PC-3 (cell line): ENCODE measurements at places on chromosomes 4 and X. TPM values are rescaled to one million over a fixed set of nuclear protein-coding genes. Genes with fewer than 3 reads are reported as not detected.
A peak's percentile ranks its signal among the peaks of the same experiment; 100 is the strongest.

DNA sequence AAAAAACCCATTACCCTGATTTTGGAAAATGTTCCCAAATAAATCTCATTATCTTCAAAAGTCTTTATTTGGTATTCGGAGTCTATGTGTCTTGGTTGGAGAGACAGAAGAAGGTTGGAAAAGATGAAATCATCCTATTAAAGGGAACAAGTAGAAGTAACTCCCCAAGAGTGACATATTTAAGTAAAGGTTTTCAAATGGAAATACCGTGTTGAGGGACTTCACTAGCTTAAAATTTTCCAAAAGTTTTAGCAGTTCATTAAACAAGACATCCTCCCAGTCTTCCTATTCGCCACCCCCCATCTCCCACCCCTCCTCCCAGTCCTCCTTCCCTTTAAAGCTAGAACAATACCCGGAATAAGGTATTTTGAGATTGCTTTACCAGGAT, 62.7 kb upstream of the CCDC160 start:
- DNase-seq: no peak

- DNase-seq: no peak
Measured at GRCh38 chrX:39201305-39201990, 400.2 kb downstream of the MID1IP1 start.

GRCh38 chrX:19846995-19847790, 40.2 kb downstream of the SH3KBP1 start:
- DNase-seq: peak; percentile 59

DNA sequence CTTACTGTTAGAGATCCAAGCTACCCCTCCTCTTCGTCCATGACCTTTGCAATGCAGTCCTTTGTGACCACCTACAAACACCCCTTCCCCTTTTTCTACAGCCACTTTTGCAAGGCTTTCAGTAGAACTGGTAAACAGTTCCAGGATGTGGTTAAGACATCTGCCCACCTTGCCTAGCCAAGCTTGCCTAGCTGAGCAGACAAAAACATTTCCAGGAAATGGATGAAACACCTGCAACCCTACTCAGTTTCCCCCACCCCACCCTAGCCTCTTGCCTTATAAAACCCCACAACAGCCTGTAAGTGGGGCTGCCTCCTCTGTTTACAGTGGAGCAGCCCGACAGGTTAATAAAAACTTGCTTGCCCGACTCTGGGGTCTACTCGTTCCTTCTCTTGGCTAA, 133.8 kb downstream of the ZC4H2 start:
- no peak for DNase-seq

DNA sequence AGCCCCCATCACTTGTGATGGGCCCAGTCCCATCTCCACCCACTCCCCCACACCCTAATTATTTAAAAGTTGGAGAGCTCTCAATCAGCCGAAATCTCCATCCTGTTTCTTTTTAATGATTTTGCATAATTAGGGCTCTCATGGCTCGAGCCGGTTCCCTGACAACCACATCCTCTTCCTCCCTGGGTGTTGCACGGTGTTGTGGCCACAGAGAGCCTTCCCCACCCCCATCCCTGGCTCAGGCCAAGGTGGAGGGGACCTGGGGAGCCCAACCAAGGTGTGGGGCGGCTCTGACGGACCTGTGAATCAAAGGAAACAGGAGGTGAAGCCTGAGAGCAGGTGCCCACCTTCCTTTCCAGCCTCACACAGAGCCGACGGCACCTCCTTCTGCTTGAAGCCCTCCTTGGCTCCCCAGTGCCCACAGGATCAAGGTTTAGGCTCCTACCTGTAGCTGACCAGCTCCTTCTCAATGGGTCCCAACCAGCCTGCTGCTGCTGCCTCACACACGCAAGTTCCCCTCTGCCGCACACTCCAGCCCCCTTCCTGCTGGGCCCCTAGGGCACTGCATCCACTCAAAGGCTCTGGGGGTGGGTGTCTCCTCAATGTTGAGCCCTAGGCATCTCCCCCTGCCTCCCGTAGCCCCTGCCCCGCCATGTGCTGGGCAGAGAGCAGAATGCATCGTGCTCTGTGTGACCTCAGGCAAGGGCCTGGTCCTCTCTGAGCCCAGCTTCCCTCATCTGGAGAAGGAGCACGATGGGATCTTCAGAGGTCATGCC, 68.7 kb downstream of the WFS1 start:
- DNase-seq: no peak

GRCh38 chr4:70360460-70360859, at the start of gene SMR3A:
Gene SMR3A, plus strand, starts transcription at chr4:70360760. Its CDS starts 1,356 bp downstream, at chr4:70362116.
- DNase-seq: no peak

DNA sequence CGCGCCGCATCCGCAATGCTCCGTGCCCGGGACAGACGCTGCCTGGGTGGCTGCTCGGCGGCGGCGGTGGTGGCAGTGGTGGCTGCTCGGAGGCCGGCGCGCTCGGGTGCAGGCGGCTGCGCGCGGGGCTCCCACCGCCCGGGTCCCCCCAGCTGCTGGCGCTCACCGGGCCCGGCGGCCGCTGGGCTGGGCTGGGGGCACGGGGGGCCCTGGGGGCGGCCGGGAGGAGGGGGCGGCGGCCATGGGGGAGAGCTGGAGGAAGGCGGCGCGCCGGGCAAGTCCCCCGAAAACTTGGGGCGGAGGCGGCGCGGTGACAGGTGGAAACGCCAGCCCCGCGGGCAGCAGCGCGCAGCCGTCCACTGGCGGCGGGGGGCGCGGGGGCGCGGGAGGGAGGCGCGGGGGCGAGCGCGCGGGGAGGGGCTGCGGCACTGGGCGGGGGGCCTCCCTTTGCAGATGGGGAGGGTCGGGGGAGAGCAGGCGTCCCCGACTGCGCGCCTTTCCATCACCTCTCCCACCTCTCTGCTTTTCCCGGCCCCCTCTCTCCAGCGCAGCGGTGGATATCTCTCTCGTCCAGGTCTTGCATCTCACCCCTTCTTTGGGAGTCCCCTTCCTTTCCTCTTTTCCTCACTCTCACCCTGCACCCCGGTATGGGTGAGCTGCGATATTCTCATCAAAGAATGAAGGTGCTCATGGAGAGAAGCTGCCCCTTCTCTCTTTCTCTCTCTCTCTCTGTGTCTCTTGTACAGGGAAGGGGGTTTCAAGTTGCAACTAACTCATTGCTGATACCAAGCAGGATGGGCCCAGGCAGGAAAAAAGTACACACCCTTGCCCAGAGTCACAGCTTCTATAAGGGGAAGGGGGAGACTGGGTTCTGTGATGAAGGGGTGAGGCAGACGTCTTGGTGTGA, 83.7 kb upstream of the DHRSX start:
- no peak for DNase-seq

- DNase-seq: peak; percentile 92
Measured at GRCh38 chr4:145679520-145679919, 426 bp upstream of the C4orf51 start.

- DNase-seq: no peak
Measured at GRCh38 chr4:155592938-155593297, 73.7 kb upstream of the GUCY1A1 start.

GRCh38 chr4:10524196-10524833, 67.1 kb upstream of the ZNF518B start:
- no peak for DNase-seq

DNA sequence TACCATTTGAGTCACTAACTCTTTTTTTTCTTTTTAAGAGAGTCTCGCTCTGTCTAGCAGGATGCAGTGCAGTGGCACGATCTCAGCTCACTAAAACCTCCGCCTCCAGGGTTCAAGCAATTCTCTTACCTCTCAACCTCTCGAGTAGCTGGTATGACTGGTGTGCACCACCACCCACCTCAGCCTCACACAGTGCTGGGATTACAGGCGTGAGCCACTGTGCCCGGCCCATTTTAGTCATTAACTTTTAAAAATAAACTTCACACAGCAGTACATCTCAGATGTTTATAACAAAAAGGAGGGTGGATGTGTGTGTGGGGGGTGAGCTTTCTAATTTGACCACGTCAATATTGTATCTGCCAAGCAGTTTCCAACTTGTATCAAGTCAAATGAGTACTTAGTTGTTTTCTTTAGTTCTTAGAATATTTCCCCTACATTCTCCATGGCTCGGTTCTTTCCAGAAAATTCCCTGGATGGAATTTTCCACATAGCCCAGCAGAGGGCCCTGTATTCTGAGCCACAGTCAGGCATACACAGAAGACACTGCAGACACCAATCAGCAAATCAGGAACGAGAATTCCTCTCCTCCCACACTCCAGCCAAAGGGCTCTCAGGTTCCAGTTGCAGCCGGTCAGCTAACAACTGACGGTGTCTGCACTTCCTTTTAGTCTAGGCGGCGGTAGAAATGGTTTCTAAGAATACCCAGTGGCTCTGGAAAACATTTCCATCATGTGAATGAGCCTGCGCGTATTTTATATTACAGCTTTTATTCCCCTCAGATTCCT, 20.1 kb upstream of the ARAF start:
- DNase-seq: peak; percentile 89

- DNase-seq: no peak
Measured at GRCh38 chrX:150127216-150127615, 188.9 kb upstream of the EOLA2 start.

- no peak for DNase-seq
Measured at GRCh38 chrX:69010339-69010738, 154.9 kb downstream of the PJA1 start.

DNA sequence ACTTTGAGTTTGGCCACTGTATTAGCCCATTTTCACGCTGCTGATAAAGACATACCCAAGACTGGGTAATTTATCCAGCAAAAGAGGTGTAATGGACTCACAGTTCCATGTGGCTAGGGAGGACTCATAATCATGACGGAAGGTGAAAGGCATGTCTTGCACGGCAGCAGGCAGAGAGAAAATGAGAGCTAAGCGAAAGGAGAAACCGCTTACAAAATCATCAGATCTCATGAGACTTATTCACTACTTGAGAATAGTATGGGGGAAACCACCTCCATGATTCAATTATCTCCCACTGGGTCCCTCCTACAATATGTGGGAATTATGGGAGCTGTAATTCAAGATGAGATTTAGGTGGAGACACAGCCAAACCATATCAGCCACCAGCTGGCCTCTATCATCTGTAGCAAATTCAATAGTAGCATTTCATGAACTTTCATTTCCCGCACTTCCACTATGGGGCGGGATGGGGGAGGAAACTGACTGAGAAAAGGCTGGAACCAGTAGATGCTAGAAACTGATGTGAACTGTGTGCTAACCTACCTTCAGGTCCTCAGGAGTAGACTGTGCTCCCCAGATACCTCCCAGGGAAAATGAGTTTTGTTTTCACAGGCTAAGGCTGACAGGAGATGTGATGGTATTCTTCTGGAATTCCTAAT, 35.3 kb upstream of the LGI2 start:
- no peak for DNase-seq

The PNMA6A gene
- not detected in 2 replicates for total RNA-seq

The IGBP1 gene
- 43.0 and 51.1 TPM in 2 replicates for total RNA-seq

The KLHL4 gene
- 1.0 and 1.1 TPM in 2 replicates for total RNA-seq

The GABRG1 gene
- not detected in 2 replicates for total RNA-seq

The THOC2 gene
- total RNA-seq: 69.1 and 78.0 TPM in 2 replicates

The COMMD8 gene
- 5.5 and 9.5 TPM in 2 replicates for total RNA-seq

The LIN54 gene
- total RNA-seq: 12.7 and 15.9 TPM in 2 replicates

The CCNB3 gene
- total RNA-seq: 0.33 and 2.1 TPM in 2 replicates

The SLC2A9 gene
- 0.11 TPM in 1 of 2 replicates, not detected in the other for total RNA-seq

The RENBP gene
- 3.7 TPM in 1 of 2 replicates, not detected in the other for total RNA-seq

The ALAS2 gene
- total RNA-seq: not detected in 2 replicates

The PAGE3 gene
- total RNA-seq: not detected in 2 replicates
